Left kidney (tissue), 8 donors: ENCODE measurements at places on chromosomes 11 and 22.

DNA sequence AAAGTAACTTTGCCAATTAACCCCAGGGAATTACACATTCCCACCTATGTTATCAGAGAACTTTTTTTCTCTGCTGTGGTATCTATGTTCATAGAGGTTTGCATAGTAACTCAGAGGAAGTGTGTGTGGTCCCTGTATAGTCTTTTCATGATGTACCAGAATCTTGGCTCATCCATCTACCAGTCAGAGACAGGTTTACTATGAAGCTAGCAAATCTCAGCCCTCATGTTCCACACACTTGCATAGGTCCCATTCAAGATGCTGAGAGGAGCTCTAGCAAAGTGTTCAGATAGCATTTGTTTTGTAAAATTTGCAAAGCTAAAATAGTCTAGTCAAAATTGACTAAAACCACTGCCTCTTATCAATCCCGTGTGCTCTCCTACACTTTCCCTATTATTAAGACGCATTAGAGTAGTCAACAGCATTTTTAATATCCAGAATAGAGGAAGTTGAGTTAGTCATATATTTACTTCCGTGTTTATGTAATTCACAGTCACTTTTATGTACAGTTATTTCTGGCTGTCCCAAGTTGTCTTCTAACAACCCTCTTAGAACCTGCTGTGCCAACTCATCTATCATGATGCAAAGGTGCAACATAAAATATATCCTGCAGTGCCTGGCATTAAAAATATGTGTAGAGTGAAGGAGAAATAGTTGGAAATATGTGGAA is 184.2 kb downstream of the FAM76B start:
- no peak for DNase-seq

GRCh38 chr22:45429424-45429823 is 15.9 kb downstream of the RIBC2 start:
- no peak for DNase-seq

DNA sequence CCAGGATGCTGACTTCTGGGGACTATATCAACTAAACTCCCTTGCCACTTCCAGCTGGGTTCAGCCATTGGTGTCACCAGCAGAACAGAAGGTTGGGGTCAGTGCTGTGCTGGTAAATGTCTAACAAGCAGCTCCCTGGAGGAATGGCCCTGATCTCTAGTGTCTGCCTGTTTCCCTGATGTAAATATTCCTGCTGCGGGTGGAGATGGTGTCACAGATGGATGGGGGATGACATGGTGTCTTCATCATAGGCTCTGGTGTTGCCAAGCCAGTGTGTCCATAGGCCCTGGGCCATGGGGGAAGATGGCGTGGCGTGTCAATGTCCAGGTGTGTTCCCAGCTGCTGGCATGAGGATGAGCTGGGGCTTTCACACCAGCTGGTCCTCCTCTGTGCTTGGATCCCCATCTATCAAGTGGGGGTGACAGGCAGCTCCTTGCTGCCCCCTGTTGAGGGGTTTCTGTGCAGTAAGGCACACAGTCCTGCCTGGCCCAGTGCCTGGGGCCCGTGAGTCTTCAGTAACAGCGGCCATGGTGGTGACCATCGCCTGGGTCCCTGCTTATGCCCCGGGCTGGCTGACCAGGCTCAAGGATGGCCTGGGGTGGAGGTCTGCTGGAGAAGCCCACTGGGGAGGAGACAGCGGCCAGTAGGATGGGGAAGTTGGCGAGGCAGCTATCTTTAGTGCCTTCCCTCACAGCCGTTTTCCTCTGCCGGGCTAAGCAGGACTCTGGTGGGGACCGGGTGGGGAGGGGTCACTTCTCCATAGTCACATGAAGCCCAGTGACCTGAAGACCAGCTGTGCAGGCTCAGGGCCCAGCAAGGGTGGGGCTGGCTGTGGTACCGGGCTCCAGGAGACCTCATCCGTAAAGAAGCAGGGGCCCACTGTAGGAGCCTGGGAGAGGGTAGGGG is 12.7 kb downstream of the RPL3 start:
- DNase-seq = no peak

DNA sequence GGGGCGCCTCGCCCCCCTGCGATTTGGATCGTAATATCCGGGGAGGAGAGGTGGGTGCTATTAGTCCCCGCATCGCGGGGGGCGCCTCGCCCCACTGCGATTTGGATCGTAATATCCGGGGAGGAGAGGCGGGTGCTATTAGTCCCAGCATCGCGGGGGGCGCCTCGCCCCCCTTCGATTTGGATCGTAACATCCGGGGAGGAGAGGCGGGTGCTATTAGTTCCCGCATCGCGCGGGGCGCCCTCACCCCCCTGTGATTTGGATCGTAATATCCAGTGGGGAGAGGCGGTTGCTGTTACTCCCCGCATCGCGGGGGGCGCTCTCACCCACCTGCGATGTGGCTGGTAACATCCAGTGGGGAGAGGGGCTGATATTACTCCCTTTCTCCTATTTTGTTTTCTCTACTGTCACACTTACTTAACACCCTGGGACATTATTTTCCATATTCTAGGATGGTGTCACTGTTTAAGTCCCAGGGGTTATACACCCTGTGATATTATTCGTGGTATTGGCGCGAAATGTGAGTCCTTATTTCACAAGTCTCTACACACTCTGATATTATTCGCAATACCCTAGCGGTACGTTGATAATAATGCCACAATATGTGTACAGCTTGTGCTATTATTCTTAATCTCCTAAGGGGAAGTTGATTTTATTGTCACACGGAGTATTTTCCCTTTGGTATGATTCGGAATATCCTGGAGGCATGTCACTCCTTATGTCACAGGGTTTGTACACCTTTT is 57.8 kb upstream of the ALDH3B2 start:
- peak; percentile 32 for DNase-seq

- DNase-seq = no peak
These were observed 951.3 kb upstream of the CHORDC1 start for GRCh38 chr11:91174193-91174592.

- no peak for DNase-seq
These were observed 36.0 kb downstream of the PHF21B start for GRCh38 chr22:44973829-44974228.

DNA sequence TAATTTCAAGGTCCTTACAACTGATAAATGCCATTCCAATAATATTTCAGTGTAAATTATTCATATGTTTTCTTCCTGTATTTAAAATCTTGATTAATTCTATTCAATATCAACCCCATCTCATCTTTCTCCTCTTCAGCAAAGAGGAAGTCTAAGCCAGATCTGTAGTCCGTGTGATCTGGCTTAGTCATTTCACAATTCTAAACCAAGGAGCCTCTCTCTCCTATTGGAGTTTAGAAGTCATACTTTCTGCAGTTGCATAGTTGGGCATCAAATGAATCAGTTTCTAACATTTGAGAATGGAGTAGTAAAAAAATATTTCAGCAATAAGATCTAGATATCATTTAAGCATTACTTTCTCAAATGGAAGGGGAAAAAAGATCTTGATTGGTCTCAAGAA is 354.9 kb downstream of the JRKL start:
- no peak for DNase-seq

DNA sequence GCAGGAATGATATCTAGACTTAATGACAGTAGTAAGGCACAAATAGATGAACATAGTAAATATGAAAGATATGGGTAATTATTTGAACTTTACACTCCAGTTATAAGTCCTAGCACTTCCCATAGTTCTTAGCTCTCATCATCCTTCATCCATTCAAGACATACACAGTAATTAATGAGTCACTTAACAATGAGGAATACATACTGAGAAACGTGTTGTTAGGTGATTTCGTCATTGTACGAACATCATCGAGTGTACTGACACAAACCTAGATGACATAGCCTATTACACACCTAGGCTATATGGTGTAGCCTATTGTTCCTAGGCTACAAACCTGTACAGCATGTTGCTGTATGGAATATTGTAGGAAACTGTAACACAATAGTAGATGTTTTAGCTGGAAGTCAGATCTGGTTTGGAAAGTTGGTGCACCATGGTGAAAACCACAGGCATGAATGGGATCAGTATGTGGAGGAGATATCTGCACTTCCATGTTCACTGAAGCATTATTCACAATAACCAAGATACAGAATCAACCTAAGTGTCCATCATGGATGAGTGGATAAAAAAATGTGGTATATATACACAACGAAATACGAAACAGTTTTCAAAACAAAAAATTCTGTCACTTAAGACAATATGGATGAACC is 229.9 kb upstream of the PITPNB start:
- no peak for DNase-seq
